ENCODE measurements at places on chromosomes 16 and 17.
A peak's percentile ranks its signal among the peaks of the same experiment; 100 is the strongest.

GRCh38 chr17:61400066-61400716 is 548 bp downstream of the TBX2 start:
- DNase-seq: peak; percentile 80

DNA sequence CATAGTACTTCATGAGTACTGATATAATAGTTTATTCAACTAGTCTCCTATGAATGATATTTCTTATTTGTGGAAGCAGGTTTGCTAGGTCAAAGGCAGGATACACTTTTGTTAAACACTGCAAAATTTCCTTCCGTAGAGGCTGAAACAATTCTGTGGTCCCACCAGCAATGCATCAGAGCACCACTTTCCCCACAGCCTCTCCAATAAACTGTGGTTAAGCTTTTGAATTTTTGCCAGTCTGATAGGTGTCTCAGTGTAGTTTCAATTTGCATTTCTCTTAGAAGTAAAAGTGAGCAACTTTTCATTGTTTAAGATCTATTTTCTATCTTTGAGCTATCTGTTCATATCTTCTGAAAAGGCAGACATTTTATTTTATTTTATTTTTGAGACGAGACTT is 36.4 kb upstream of the CORO6 start:
- DNase-seq: no peak

DNA sequence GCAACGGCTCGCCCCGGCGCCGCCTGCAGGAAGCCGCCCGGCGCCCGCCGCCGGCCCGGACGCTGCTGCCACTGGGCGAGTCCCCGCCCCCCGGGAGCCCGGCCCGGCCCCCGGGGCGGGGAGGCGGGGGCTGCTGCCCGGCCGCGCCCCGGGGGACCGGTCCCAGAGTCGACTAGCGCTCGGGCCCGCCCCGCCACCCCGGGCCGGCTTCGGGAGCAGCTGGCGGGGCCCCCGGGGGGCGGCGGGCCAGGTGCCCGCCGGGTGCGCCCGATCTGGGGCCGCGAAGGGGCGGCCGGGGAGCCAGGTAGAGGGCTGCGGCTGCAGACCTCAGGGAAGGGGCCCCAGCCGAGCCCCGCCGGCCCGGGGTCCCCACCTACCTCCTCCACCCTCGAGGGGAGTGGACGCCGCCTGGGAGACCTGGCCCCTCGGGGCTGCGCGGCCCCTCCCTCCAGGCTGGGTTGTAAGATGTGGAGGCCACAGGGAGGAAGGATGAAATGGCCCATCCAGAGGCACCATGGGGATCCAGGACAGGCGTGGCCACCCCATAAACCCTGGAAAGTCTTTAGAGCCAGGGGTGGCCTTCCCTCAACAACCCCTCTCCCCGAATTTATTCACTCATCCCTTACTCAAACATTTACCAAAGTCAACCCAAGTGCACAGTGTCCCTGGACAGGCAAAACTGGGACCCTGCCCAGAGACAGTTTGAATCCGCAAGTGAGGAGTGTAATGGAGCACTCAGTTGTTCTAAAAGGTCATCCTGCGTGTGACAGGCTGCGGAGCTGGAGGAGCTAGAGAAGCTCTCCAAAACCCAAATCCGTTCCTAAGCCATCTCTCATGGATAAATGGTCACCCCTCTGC is at the start of gene CDYL2:
CDYL2 (minus strand) TSS at position 73 of the 858 bp plus-strand sequence. CDS start 425 bp downstream, outside the sequence.
- peak; percentile 91 for DNase-seq

DNA sequence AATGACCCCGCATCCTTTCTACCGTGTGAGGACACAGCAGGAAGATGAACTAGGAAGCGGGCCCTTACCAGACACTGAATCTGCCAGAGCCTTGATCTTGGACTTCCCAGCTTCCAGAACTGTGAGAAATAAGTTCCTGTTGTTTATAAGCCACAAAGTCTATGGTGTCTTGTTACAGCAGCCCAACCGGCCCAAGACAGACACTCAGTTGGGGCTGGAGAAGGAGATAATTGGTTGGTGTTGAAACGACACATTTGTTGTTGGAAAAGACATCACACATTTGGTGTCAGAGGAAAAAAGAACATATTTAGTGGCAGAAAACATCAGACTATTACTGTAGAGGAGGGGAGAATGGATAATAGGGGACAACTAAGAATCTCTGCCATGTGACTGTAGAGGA is 122.3 kb upstream of the SEC14L1 start:
- no peak for DNase-seq

GRCh38 chr17:75542728-75543336 is 17.3 kb downstream of the LLGL2 start:
- no peak for DNase-seq

DNA sequence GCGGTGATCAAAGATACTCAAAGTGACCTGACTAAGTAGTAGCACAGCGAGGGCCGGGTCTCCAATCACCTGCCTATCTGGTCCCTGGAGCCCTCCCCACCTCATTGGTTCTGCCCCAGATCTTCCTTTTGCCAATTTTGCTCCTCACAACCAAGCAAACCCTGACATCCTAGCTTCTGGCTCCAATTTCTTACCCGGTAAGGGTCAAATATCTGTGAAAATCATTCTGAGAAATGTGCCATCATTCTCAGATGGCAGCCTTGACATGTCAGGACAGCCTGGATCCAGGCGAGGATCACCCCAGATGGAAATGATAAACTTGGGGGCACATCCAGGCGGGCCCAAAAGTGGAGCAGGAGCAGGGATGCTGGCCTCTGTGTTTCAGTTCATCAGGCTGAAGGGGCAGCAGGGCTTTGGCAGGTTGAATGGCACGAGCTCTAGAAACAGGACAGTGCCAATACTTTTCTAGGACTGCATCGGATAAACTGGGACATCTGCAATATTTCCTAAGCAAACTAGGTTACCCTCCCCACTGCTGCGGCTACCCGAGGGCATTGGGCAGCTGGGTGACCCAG is 83.9 kb downstream of the SHISA6 start:
- DNase-seq: no peak

DNA sequence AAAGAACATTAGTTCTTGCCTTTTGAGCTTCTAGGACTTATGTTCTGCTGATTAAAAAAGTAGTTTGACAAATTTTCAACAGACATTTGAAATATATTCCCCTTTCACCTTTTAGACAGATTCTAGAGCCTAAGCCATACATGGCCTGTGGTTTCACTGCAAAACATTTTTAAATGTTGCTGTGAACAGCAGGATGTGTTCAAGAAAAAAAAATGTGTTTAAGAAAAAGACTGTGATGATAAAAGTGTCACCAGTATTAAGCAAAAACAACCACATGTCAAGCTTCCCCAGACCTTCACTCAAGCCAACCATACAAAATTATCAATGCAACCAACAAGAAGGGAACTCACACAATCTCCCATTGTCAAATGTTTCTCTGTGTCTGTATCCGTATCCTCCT is 103.5 kb downstream of the SYCE1L start:
- no peak for DNase-seq
